CD8-positive, alpha-beta memory T cell (primary cell): ENCODE measurements at places on chromosomes 6 and 20.

- H3K27me3 ChIP-seq = no peaks in the 10 kb centered on the region
- H3K27ac ChIP-seq = no peak overlapping the region
- H3K36me3 ChIP-seq = no peaks in the 10 kb centered on the region
- H3K4me3 ChIP-seq = no peak overlapping the region
- DNase-seq = no peak
These were observed 46.6 kb upstream of the TMEM30A start for GRCh38 chr6:75331151-75331550.

DNA sequence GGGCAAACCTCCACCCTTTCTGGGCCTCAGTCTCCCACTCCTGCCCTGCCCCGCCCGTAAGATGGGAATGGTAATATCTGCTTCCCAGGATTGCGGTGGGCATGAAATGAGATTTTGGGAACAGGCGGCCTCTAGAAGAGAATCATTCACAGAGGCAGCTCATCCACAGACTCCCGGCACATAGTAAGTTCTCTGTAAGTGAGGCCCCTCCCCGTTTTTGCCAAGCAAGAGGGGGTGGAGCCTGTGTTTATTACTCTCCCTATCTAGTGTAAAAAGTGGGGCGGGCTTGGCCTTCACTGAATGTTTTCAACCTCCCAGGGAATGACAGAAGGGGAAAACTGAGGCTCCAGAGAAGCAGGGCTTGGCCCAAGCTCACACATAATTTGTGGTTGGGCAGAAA, 20.0 kb downstream of the SUN5 start:
- H3K4me3 ChIP-seq = no peak overlapping the region
- no peaks in the 10 kb centered on the region for H3K4me1 ChIP-seq
- no peaks in the 10 kb centered on the region for H3K27me3 ChIP-seq
- H3K27ac ChIP-seq = no peak overlapping the region
- H3K36me3 ChIP-seq = no peaks in the 10 kb centered on the region

DNA sequence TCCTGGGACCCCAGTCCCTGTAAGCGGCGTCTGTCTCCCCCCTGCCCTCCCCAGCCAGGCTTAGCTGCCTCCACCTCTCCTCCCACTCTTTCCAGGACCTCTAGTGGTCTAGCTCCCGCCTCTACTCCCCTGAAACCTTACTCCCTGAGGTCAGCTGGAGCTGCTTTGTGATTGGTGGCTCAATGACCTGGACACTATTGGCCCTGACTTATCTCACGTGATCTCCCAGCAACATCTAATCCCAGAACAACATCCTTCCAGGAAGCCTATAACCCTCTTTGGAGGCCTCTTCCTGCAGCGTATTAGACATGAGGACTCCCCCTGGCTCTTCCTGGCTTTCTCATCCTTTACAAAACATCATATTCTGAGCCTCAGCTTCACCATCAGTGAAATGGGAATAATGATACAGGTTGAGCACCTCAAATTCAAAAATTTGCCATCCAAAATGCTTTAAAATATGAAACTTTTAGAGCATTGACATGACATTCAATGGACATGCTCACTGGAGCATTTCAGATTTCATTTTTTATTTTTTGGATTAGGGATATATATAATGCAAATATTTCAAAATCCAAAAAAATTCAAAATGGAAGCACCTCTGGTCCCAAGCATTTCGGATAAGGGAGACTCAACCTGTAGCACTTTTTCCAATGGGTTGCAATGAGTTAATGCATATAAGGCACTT, 16.3 kb upstream of the SRC start:
- H3K27me3 ChIP-seq = no peaks in the 10 kb centered on the region
- H3K4me3 ChIP-seq = no peak overlapping the region
- H3K27ac ChIP-seq = no peak overlapping the region
- DNase-seq = no peak
- no peaks in the 10 kb centered on the region for H3K36me3 ChIP-seq

GRCh38 chr6:11141295-11141694, 29.8 kb upstream of the ERVFRD-1 start:
- H3K4me1 ChIP-seq = no peaks in the 10 kb centered on the region
- DNase-seq = no peak
- no peak overlapping the region for H3K27ac ChIP-seq
- no peaks in the 10 kb centered on the region for H3K36me3 ChIP-seq

GRCh38 chr6:160358225-160359119, 10.3 kb downstream of the SLC22A3 start:
- H3K36me3 ChIP-seq = no peaks in the 10 kb centered on the region
- no peak for DNase-seq
- H3K4me1 ChIP-seq = no peaks in the 10 kb centered on the region
- peaks cover 4% of the 10 kb centered on the region for H3K27me3 ChIP-seq
- no peak overlapping the region for H3K27ac ChIP-seq

- H3K4me1 ChIP-seq = peaks cover 15% of the 10 kb centered on the region
- no peak overlapping the region for H3K27ac ChIP-seq
- H3K27me3 ChIP-seq = no peaks in the 10 kb centered on the region
- H3K4me3 ChIP-seq = no peak overlapping the region
- H3K36me3 ChIP-seq = no peaks in the 10 kb centered on the region
- DNase-seq = peak; percentile 20
These were observed 80.3 kb downstream of the ZDHHC14 start for GRCh38 chr6:157461000-157461915.

DNA sequence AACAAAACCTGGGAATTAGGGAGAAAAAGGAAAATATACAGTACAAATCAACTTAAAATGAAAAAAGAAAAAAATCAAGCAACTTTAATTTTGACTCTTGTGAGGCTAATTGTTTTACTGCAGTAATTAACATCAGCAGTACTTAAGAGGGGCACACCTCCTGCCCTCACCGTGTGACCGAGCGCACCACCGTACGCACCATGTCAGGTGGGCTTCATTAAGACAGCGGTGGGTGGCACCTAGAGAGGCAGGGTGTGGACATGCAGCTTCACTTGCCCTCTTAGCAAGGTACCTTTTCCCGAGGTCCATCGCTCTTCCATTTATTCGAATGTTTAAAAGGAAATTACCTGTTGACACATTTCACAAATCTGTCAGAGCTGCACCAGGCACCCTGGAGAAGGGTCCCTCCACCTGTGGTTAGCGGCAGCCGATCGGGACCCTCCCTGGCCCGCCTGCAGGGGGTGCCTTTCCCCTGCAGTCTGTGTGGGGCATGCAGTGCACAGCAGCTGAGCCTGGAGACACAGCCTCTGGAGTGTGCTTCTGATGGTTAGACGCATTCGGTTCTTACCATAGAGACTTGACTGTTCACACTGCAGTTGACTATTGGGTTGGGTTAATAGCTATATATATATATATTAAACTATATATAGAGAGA, 184.1 kb downstream of the TMEM242 start:
- H3K27ac ChIP-seq = no peak overlapping the region
- no peaks in the 10 kb centered on the region for H3K4me1 ChIP-seq
- DNase-seq = no peak
- peaks cover 3% of the 10 kb centered on the region for H3K36me3 ChIP-seq
- H3K27me3 ChIP-seq = no peaks in the 10 kb centered on the region
- H3K4me3 ChIP-seq = no peak overlapping the region

- H3K4me3 ChIP-seq = no peak overlapping the region
- peaks cover 11% of the 10 kb centered on the region for H3K4me1 ChIP-seq
- peak; percentile 6 for DNase-seq
- no peak overlapping the region for H3K27ac ChIP-seq
These were observed 9.6 kb downstream of the CCM2L start for GRCh38 chr20:32019563-32020463.

GRCh38 chr6:137740967-137741761, 125.9 kb upstream of the TNFAIP3 start:
- DNase-seq = no peak
- H3K27ac ChIP-seq = no peak overlapping the region
- H3K4me1 ChIP-seq = peaks cover 5% of the 10 kb centered on the region
- no peaks in the 10 kb centered on the region for H3K36me3 ChIP-seq
- no peaks in the 10 kb centered on the region for H3K27me3 ChIP-seq

DNA sequence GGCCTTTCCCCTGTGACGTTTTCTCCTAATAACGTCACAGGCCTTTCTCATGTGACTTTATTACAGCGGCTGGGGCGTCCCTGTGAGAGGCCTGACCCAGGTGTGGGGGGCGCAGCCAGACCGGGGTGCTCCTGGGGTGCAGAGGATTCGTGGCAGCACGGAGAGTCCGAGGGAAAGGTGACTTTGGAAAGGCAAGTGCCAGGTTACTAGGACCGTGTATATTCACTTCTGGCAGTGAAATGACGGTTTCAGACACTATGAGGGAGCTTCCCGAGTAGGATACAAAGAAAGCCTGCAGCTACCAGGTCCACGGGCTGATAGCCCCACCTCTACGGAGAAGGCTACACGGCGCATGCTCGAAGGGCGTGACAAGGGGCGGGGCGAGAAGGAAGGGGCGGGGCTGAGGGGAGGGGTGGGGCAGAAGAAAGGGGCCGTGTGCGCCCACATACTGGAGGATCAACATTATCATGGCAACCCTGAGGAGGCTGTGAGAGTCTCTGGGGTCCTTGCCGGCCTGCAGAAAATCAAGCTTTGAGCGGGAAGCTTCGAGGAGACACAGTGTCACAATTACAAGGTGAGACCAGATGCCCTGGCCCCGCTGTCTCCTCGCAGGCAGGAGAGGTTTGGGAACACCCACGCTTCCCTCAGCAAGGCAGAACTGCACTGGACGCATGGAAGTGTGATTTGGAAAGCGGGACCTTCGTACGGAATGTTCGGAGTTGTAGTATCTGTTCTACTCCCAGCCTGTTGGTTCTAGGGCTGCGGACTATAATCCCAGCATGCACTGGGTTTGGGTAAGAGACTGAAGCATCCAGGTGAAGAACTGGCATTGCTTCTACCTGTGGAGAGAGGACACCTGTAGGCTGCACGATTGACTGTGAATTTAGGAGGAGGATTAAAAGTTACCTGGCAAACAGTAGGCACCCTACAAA, 54.4 kb upstream of the ZNF337 start:
- H3K4me1 ChIP-seq = peaks cover 12% of the 10 kb centered on the region
- peak overlapping the region; percentile 74 for H3K4me3 ChIP-seq
- H3K27ac ChIP-seq = no peak overlapping the region
- DNase-seq = peak; percentile 54

DNA sequence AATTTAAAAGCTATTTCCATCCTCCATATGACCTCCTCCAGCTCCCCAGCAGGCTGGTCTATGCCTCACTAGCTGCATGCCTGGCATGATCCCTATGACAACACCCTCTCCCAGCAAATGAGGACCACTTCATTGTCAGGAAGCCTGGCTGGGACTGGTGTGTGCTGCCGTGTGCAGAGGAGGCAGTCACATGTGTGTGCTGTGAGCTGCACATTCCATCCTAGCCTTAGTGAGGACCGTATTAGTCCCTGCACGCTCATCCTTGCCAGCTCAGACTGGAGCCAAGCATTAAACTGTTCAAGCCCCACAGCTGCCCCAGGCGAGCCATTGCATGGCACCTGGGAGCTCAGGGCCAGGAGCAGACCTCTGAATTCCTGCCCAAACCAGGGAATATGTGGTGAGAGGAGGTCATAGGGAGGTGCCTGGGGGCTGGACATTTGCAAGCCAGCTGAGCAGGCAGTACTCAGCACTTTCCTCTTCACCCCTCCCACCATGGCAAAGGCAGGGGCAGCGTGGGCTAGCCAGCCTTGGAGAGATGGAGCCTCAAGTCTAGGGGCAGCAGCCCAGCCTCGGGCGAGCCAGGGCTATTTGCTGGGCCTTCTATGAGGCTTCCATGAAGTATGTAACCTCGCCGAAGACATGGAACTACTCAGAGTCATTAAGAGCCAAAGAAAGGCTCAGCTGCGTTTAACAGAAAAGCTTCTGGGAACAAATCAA, 8.7 kb upstream of the CCN5 start:
- no peak for DNase-seq
- no peaks in the 10 kb centered on the region for H3K27me3 ChIP-seq
- no peaks in the 10 kb centered on the region for H3K4me1 ChIP-seq
- no peaks in the 10 kb centered on the region for H3K36me3 ChIP-seq
- H3K4me3 ChIP-seq = no peak overlapping the region
- H3K27ac ChIP-seq = no peak overlapping the region

- H3K36me3 ChIP-seq = no peaks in the 10 kb centered on the region
These were observed 167.1 kb downstream of the MAFB start for GRCh38 chr20:40521962-40522361.

- H3K27ac ChIP-seq = no peak overlapping the region
- DNase-seq = peak; percentile 59
- H3K4me1 ChIP-seq = peaks cover 6% of the 10 kb centered on the region
- no peaks in the 10 kb centered on the region for H3K36me3 ChIP-seq
These were observed 21.1 kb upstream of the NOTCH4 start for GRCh38 chr6:32244946-32245398.

DNA sequence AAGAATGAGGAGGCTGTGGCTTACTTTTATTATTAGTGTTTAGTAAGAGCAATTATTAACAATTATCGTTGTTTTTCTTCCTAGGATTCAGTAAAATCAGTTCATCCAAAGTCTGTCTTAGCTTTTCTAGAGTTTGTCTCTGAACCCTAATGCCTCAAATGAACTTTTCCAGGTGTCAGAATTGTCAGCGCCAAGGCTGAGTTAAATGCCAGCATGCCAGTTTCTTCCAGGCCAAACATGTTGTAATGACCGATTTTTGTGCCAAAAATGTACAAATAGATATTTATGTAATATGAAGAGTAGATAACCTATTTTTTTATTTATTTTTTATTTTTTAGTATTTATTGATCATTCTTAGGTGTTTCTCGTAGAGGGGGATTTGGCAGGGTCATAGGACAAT, 66.8 kb upstream of the SCGN start:
- H3K27ac ChIP-seq = no peak overlapping the region
- H3K4me3 ChIP-seq = no peak overlapping the region
- no peaks in the 10 kb centered on the region for H3K27me3 ChIP-seq
- no peak for DNase-seq
- no peaks in the 10 kb centered on the region for H3K36me3 ChIP-seq

DNA sequence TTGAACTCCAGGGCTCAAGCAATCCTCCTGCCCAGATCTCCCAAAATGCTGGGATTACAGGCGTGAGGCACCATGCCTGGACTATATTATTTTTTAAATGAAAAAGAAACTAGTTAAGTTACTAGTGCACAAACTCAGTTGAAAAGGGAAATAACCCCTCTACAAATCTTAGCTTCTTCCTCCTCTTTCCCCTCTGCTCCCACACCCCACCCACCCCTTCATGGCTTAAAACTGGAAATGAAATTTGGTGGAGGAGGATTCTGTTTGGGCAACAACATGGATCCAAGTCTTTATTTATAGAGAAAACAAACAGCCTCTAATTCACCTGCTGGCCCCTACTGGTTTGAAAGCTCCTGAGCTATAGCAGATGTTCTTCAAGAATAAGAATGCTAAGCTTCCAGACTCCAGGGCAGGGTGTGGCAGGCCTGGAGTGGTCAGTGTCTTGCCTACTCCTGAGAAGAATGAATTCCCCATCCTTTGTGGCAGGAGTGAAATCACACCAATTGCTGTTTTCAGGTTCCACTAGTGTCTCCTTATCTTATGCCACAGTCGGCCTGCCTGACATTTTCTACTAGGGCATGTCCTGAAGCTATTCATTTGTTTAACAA, 73.5 kb downstream of the ZFP64 start:
- no peaks in the 10 kb centered on the region for H3K4me1 ChIP-seq
- no peak overlapping the region for H3K4me3 ChIP-seq
- no peaks in the 10 kb centered on the region for H3K27me3 ChIP-seq
- DNase-seq = no peak

- no peaks in the 10 kb centered on the region for H3K36me3 ChIP-seq
- H3K4me1 ChIP-seq = no peaks in the 10 kb centered on the region
- no peak overlapping the region for H3K4me3 ChIP-seq
These were observed 121.8 kb downstream of the COL9A1 start for GRCh38 chr6:70180901-70181599.
